ENCODE measurements at places on chromosomes 2 and 18.

GRCh38 chr2:15626126-15626525 lies 34.5 kb downstream of the DDX1 start:
- no peak for DNase-seq

DNA sequence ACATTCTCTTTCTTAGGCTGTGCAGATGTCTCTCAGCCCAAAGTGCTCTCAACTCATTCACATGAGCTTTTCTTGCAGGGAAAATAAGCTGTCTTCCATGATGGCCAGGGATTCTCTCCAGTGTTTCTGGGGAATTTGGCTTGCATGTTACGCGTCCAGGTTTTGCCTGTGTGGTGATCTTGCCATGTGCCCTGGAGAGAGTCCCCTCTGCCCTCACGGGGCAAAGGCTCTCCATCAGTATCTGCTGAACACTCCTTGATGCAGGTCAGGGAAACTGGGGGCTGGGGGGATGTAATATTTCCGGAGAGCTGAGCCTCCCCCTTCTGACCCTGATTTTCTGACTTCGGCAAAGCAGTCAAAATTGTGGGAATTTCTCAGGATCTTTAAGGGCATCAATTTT lies 87.6 kb downstream of the ACKR3 start:
- no peak for DNase-seq

GRCh38 chr2:56132138-56132537 lies 51.7 kb upstream of the CCDC85A start:
- DNase-seq, result no peak

DNA sequence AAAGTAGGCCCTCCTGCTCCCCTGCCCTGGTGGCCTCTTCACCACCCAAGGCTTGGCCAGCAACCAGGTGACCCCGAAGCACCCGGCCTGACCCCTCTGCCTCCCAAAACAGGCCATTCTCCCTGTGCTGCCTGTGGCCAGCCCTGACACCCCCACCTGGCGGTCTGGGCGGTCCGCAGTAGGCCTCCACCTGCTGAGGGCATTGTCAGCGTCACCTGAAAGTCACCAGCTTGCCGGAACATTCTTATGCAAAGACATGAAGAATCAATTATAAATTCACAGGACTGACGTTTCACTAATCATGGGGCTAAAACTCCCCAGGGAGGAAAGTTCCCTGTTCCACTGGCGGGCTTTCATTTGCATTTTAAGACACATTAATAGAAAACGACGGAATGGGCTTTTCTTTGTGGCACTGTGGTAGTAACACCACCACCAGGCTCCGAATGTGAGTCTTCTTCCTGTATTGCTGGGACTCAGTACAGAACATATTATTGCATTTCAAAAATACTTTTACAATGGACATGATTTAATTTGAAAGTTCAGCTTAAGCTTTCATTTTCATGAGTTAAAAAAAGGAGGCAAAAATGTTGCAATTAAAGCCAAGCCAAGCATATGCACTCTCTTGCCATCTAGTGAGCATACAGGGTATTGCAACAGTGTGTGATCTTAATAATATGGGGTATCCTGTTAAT lies 57.4 kb downstream of the ADI1 start:
- no peak for DNase-seq

DNA sequence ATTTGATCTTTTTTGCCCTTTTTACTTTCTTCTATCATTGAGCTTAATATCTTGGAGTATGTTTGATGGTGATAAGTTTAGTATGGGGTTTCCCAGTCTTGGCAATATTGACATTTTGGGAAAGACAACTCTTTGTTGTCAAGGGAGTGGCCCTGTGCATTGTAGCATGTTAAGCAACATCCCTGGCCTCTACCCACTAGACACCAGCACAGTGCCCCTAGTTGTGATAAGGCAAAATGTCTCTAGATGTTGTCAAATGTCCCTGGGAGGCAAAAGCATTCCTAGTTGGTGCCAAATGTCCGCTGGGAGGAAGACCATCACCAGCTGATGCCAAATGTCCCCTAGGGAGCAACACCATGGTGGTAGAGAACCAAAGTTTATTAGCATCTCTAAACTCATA lies 28.2 kb downstream of the GULP1 start:
- DNase-seq, result no peak

GRCh38 chr2:109378682-109379081 lies 235.1 kb downstream of the SEPTIN10 start:
- no peak for DNase-seq

DNA sequence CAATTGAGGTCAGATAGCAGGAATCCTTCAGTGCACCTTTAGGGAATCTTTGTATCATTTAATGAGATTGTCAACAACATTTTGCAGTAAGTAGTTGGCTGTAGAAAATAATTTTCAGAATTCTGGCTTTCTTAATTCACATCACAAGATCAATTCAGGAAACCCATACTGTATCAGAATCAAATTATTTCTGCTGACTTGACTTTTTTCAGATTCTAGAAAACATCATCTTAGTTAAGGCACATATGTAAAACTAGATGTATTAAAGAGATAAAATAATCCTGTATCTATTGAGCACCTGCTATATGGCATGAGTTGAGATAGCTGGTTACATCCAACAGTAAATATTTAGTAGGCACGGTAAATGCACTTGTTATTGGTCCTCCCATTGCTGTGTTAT lies 791.4 kb downstream of the TDRD15 start:
- no peak for DNase-seq

GRCh38 chr18:60331890-60332289 lies 40.7 kb downstream of the MC4R start:
- no peak for DNase-seq

GRCh38 chr2:54859416-54859815 lies 136.0 kb downstream of the EML6 start:
- DNase-seq, result no peak

DNA sequence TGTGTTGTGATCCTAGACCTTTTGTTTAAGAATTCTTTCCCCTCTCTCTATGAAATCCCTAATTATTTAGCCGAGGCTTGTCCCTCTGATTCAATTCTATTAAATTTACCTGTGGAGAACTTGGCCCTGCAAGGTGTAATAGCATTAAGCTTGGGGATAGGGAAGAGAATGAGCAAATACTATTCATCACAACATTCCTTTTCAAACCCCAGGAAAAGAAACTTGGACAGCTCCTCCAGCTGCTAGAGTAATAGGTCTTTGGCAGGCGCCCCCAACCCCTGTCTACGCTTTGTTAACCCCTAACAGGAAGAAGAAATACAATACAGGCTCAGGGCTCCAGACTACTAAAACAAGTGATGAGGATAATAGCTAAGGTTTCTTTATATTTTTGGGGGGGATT lies 957.0 kb downstream of the CPS1 start:
- no peak for DNase-seq

DNA sequence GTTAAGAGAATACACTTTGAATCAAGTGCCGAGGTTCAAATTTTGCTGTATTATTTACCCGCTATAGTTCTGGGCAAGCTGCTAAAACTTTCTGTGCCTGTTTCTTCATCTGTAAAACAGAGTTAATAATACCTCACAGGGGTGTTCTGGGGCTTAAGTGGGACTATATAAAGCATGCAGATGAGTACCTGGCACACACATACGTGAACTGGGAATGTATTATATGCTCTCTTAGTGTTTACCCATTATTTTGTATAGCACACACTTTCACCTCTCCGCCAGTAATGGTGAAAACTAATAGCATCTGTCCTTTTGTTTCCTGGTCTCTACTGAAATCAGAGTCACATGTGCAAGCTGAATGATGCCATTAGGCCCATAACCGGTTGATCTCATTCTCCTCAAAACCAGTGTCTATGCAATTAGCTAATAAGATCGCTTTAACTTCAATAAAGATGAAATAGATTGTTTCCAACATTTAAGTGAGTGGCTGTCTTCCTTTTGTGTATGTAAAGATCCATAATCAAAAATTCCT lies 3.8 kb upstream of the CDKL4 start:
- no peak for DNase-seq

GRCh38 chr2:180790891-180791290 lies 189.5 kb upstream of the UBE2E3 start:
- peak; percentile 15 for DNase-seq

DNA sequence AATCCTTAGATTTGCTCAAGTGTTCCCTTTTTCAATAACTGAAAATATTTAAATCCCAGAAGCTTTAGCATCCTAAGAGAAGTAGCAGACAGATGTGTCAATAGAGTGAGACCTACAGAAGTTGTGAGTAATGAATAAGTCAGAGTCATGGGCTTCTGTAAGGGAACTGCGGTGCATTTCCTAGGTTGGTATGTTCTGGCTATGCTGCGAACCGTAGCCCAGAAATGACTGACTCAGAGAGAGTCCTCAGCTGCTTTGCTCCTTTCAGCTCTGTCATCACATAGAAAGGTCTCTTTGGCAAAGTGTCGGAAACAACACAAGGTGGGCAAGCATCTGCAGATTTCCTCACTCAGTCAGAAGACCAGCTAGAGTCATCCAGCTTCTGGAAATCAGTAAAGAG lies 297.1 kb downstream of the ARHGAP15 start:
- DNase-seq, result peak; percentile 22

DNA sequence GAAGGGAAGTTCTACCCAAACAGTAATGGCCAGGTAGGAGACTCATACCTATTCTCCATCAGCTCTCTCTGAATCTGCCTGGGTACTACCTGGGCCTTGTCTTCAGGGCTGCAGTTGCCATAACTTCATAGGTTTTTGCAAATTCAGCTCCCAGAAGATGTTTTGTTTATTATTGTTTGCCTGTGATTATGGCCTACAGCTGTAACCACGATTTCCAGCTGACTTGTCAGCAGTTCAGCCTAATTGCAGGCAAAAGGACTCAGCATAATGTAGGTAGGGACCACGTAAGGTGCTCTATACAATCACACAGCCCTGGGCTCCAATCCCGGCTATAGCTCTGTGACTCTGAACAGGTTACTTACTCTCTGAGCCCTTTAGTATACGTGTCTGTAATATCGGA lies 187.0 kb upstream of the FN1 start:
- no peak for DNase-seq

DNA sequence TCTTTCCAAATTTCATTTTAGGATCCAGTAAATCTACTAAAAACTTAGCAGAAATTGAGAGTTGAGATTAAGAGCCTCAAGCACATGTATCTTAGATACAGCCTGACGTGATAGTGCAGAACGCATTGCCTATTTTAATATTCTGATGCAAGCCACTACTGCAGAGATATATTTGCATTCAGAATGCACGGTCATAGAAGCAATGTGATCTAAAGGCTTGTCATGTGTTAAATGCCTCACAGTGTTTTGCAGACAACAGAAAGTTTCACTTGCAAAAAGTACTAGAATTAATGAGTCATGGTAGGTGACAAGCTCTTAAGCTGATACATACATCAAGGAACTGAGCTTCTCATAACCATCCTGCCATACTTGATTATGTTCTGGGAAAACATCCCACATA lies 886.7 kb upstream of the CHAC2 start:
- no peak for DNase-seq

DNA sequence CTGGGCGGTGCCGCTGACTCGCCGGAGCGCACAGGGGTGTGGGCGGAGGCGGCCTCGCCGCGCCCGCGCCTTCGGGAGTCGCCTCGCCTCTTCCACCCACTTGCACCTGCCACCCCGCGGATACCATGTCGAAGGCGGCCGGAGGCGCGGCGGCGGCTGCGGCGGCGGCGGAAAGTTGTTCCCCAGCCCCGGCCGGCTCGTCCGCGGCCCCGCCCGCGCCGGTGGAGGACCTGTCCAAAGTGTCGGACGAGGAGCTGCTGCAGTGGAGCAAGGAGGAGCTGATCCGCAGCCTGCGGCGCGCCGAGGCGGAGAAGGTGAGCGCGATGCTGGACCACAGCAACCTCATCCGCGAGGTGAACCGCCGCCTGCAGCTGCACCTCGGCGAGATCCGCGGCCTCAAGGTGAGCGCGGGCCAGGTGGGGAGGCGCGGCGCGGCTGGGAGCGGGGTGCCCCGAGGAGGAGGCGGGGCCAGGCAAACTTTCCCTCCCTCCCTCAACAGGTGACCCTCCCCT lies 766 bp downstream of the CCDC85A start:
- DNase-seq, result no peak

- peak; percentile 19 for DNase-seq
Observed at GRCh38 chr2:138373993-138374408, 127.6 kb upstream of the SPOPL start.

DNA sequence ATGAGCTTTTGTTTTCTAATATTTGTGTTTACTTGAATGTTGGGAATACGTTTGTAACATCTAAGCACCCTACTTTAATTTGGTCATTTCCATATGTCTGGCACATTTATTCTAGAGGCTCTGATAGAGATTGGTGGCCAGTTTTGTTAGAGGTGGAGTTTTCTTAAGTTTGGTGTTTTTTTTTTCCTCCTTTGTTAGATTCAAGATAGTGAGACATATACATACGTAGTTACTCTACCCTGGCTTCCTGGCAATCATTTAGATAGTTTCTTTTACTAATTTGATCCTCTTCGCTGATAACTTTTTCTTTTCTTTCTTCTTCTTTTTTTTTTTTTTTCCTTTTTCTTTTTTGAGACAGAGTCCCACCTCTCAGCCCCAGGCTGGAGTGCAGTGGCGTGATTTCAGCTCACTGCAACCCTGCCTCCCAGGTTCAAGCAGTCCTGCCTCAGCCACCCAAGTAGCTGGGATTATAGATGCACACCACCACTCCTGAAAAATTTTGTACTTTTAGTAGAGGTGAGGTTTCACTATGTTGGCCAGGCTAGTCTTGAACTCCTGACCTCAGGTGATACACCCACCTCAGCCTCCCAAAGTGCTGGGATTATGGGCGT lies 26.6 kb downstream of the SMCHD1 start:
- no peak for DNase-seq

- DNase-seq, result no peak
Observed at GRCh38 chr2:122261911-122262310, 506.5 kb downstream of the TSN start.

GRCh38 chr18:32735781-32736180 lies 37.0 kb downstream of the KLHL14 start:
- no peak for DNase-seq

- no peak for DNase-seq
Observed at GRCh38 chr2:99663641-99664040, 173.8 kb upstream of the REV1 start.

DNA sequence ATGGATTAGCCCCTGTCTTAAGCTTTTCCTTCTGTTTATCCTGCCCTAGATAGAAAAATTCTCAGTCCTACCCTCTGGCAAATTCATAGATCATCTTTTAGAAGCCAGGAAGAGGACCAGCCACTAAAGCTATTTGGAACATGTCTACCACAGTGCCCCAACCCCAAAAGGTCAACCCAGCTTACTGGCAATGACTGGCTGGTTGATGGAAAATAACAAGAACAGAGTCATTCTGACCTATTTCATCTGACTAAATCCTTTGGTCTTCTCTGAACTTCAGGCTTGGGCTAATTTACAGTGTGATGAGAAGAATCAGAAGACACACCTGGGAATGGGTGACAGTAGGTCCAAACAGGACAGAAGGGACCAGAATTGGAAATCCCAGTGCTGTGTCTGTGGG lies 227.3 kb upstream of the CCDC68 start:
- DNase-seq, result no peak

DNA sequence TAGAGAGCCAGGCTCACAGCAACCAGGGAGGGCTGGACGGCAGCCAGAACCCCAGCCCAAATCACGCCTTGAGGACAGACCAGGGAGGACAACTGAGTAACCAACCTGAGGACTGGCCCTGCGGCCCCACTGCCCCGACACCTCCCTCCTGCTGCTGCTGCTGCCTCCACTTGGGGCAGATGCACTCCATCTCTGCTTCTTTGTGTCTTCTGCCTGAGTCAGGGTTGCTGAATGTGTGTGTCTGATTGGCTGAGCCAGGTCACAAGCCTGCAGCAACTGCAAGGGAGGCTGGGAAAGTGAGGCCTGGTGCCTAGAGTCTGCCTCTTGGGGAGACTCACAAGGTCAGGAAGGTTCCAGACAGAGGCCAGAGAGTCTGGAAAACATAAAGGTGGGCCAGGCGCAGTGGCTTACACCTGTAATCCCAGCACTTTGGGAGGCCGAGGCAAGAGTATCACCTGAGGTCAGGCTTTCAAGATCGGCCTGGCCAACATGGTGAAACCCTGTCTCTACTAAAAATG lies 83.4 kb downstream of the ZFP36L2 start:
- no peak for DNase-seq
